ENCODE measurements at places on chromosomes 12 and 14.

- DNase-seq = no peak
Measured at GRCh38 chr14:63852271-63852816, 460 bp upstream of the SYNE2 start.

- DNase-seq = no peak
Measured at GRCh38 chr14:62126879-62127478, 364.8 kb downstream of the SNAPC1 start.

GRCh38 chr12:3171195-3171591 is 94.0 kb downstream of the TSPAN9 start:
- no peak for DNase-seq

DNA sequence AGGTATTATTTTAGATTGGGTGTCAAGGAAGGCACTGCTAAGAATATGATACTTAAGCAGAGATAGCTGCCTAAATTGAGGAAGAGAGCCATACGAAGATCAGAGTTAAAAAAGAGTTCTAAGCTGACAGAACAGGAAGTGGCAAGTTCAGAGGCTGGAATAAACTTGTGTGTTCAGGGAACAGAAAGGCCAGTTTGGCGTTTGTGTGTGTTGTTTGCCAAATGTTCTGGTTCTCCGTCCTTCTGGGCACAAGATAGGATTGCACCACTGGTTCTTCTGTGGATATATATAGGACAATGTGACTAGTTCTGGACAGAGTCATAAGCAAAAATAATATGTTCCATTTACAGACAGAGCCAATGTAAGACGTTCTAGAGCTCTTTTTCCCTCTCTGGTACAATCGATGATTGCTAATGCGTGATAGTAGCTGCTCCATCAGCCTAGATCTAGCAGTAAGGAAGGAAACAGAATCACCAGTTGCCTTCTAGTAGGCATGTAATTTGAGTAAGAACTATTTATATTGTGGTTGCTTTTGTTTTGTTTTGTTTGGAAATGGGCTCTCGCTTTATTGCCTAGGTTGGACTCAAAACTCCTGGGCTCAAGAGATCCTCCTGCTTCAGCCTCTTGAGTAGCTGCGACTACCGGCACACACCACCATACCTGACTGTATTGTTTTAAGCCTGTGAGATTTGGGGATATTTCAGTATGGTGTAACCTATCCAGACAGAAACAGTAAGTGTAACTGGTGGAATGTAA is 7.4 kb downstream of the BBS10 start:
- no peak for DNase-seq

GRCh38 chr12:131640525-131640924 is 70.4 kb upstream of the SFSWAP start:
- DNase-seq = no peak

GRCh38 chr12:94650143-94651056 is at the start of gene TMCC3:
TMCC3 (minus strand) TSS chr12:94650557; CDS start chr12:94650430, 127 bp downstream.
- no peak for DNase-seq

GRCh38 chr12:13788626-13789025 is 192.8 kb downstream of the GRIN2B start:
- DNase-seq = no peak

- DNase-seq = peak; percentile 77
Measured at GRCh38 chr14:91173221-91173670, 59.4 kb downstream of the DGLUCY start.

DNA sequence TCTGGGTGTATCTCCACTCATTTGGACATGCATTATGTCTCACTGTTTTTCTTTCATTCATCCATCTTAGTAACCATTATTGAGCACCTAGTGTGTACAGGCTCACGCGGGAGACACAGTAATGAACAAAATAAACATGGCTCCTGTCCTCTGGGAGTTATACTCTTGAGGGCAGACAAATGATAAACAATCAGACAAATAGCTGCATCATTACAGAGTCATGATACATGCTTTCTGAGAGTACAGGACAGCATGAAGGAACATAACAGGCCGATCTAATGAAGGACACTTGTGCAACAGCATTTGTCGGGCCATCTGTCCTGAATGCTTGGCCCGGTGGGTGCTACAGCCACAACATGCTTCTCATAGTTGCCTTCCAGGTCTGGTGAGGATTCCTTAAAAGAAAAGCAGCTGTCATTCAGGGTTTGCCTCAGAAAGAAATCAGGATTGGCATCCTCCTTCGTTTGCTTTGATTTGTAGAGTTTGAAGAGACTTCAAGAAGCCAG is 77.2 kb upstream of the EGLN3 start:
- no peak for DNase-seq
